Stimulated activated CD8-positive, alpha-beta memory T cell treated with anti-CD3 and anti-CD28 coated beads, Interleukin-12 subunit alpha, Interleukin-12 subunit beta, amount 100 ng/mL, for 1 hour (primary cell): ENCODE measurements at places on chromosomes 12 and 14.
A peak's percentile ranks its signal among the peaks of the same experiment; 100 is the strongest.

DNA sequence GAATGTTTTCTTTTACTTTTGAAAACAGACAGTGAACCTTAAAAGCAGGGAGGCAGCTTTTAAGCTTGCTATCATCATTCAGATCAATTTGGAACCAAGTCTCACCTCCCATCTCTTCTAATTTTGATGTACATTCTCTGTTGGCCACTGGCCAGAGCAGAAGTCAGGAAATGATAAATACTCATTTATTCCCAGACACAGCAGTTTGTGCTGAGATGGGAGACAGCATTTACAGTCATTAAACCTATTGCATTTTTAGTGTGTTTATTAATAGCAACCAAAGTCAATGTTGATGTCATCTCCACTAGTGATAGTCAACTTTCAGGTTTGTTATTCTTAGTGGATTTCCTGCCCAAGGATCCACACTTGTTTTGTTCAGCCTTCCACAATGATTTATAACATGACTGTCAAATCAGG, 320.0 kb upstream of the ATP2B1 start:
- no peak for DNase-seq

DNA sequence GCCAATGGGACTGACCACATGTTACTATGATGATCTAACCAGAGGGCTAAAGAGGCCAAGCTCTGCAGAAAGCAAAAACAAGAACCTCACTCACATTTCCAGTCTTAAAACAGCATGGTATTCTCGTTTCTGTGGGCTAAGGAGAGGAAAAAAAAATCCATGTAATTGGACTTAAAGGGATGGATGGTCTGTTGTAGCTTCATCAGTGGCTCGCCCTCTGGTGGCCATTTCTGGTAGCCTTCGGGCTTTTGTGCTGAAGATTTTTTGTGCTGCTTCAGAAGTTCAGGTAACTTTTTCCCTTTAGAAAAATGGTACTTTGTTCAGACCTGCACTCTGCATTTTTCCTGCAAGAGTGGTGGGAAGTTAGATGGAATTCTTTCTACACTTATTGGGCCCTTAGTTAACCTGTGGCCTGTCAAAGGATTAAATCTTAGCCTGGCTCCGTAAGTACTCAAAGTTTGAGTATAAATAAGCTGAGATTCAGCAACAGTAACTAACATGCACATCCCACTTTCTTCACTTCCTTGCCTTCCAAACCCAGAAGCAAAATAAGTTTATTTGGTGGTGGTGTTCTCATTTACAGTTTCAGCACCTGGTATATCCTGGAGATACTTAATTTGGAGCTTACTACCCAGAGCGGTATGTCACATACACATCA, 22.3 kb downstream of the DCAF4 start:
- peak; percentile 43 for DNase-seq

GRCh38 chr12:120142231-120142877, 25.8 kb upstream of the RAB35 start:
- no peak for DNase-seq

DNA sequence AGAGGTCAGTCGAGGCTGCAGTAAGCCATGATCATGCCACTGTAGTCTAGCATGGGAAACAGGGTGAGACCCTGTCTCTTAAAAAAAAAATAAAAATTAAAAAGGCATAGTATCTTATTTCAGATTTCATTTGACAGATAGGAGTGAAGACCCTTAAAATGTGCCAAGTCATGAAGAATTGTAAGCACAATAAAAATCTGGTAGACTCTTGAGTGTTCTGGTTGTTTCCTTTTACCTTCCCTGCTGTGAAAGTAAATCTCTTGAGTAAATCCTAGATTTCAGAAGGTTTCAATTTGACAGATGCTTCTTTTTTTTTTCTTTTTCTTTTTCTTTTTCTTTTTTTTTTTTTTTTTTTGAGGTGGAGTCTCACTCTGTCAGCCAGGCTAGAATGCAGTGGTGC, 109.0 kb downstream of the ESR2 start:
- DNase-seq: no peak

DNA sequence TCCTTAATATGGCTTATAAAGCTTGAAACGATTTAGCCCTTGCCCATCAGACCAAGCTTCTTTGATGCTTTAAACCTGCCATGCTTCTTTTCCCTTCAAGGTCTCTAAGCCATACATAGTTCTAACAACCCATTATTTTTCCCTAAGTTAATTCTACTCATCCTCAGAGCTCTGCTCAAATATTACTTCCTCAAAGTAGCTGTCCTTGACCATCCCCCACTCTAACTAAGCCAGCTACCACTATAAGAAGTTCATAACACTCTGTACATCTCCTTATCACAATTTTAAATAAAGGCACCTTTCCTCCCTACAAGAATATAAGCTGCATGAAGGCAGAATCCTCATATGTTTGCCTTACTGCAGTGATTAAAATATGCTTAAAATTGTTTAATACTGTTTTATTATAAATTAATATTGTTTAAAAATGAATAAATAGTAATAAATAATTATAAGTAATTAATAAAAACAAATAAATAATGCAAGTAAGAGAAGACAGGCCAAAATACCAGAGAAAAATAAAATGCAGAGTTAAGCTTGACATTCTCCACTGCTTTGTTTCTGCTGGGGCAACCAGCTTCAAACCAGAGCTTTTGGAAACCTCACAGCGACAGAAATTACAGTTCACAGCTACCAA, 76.8 kb downstream of the NUMB start:
- DNase-seq: no peak

GRCh38 chr14:94583557-94583956, 2.3 kb downstream of the SERPINA5 start:
- no peak for DNase-seq

- DNase-seq: no peak
These were observed 192.4 kb upstream of the GZMB start for GRCh38 chr14:24826390-24826789.

GRCh38 chr14:36604757-36605505, 22.5 kb upstream of the NKX2-8 start:
- DNase-seq: no peak

GRCh38 chr12:56197921-56198635, 8.8 kb upstream of the SMARCC2 start:
- DNase-seq: no peak

DNA sequence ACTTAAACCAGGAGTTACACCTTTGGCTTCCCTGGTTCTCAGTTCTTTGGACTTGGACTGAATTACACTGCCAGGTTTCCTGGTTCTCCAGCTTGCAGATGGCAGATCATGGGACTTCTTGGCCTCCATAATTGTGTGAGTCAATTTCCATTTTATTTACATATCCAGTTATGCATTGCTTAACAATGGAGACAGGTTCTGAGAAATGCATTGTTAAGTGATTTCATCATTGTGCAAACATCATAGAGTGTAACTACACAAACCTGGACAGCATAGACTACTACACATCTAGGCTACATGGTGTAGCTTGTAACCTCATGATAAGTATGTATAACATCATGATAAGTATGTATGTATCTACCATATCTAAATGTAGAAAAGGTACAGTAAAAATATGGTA, 276.1 kb upstream of the BTG1 start:
- no peak for DNase-seq

DNA sequence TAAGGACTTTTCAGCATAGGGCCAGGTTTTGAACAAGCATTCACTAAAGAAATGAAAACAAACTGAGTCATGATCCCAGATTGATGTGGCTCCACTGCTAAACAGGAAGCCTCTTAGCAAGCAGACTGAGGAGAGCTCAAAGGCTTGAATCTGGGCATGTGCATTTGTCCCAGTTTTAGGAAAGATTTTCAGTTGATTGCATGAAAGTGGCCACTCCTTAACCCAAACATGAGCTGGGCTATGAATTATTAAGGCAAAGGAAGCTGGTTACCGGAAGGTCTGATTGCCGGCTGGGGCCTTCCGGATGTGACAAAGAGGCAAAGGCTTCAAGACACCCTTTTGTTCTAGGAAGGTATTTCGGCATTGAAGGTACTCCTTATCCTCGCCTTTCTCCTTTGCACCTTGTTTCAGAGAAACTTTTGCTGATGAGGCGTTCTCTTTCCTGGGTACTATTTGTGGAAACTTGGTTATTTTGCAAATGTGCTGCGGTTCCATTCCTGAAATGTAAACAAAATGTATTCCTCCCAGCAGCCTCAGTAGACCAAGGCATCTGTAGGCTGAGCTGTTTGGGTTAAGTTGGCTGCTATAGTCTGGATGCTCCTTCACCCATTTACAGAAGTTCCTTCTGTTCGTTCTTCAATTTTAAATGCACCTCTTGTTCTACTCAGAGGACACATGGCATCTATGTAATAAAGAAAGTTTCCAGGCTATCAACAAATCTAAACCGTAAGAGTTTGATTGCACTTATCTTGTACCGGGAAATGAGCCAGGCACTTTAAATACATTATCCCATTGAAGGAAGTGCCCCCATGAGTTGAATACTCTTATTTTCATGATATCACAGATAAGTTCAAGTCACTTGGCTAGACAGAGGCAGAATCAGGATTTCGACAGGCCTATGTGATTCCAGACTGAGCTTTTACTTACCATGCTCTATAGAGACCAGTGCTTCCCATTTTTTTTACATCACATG, 115.6 kb upstream of the METAP2 start:
- no peak for DNase-seq

DNA sequence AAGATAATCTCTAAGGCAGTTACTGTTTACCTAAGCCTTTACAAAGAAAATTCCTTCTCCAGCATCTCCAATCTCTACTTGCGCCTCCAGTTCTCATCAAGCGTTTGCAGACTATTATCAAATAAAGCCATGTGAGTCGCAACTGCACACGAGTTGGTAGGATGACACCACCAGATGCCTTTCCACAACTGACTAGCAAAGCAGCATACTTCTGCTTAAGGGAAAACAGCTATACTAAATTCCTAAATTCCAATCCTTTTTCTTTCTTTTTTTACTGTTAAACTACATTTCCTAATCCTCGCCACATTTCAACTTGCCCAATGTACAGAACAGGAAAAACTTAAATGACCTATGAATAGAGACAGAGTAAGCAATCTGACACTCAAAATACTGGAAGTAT, 166.7 kb downstream of the ITPR2 start:
- no peak for DNase-seq

GRCh38 chr12:67795236-67795635, 146.7 kb downstream of the DYRK2 start:
- DNase-seq: no peak

DNA sequence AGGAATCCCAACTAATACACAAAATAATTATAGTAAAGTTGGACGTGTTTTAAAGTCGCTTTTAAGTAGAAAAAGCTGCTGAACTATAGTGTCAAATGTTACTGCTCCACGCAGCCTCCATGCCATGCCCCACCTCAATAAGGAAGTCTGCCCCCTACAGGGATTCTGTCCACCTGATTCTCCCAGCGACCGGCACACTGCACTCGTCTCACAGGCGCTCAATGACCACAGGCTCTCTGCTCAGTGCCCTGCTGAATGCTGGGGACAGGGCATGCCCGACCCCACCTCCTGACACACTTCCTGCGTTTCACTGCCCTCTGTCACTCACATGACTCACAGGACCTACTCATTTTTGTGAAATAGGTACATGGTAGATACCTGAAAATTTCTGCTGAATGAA, 48.9 kb downstream of the BDKRB1 start:
- no peak for DNase-seq

GRCh38 chr12:51677284-51677968, 86.4 kb downstream of the SCN8A start:
- no peak for DNase-seq

- DNase-seq: no peak
These were observed 1.3 kb downstream of the LRRK2 start for GRCh38 chr12:40225984-40226602.

DNA sequence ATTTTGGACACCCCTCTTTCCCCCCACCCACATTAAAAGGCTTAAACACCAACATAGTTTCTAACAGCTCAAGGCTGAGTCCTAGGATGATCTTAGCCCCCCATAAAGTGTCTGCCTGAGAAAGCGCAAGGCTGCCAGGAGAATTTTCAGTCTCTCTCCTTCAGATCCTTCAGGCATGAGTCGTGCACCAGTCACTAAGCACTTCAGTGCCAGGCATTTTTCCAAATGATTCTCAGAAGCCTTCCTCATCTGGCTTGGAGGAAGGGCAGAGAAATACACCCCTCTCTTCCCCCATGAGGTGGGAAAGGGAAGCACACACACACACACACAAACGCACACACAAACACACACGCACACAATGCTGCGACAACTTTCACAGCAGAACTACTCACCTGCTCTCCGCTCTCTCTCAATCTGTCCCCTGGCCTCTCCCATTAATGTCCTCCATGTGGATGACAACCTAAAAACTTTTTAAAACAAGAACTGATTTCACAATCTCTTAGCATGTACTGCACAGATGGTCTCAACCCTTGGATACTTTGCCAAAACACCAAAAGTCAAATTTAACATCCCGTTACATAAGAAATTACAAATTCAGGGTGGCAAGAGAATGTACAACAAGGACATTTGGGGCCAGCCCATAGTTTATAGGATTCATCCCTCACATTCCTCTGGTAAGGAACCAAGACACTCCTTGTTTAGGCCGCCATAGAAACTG, 49.8 kb downstream of the CKAP4 start:
- no peak for DNase-seq

DNA sequence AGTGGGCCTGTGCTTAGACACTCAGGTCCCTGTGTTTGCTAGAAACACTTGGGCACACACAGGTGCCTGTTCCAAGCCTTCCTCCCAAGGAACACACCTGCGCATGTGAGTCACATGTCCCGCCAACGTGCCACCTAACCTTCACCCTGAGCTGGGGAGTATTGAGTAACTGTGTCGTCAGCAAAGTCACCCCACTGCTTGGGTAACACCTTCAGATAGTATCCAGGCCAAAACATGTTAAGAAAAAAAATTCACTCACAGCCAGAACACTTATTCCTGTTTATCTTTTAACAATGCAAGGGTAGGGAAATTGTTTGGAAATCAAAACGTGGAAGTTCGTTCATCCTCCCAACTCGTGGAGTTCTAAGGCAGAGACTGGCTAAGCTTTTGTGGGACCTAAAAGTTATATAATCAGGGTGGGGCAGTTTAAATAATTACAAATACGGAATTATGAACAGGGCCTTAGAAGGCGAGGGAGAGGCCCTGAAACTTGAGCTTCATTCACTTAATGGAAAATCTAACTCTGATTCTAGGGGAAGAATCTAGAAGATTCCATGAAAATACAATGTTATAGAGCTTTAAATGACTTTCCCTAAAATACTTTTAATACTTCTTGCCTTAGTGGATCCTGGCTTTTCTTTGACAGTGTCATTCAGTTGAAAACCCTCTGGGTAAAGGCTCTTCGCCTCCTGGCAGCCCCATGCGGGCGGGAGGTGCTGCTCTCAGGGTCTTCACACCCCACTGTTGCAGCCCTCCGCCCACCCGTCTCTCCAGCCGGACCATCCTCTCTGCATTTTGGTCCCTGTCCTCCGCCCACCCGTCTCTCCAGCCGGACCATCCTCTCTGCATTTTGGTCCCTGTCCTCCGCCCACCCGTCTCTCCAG, 30.3 kb upstream of the ADIPOR2 start:
- DNase-seq: peak; percentile 45

GRCh38 chr12:131826097-131826928, 1.9 kb upstream of the MMP17 start:
- no peak for DNase-seq

- no peak for DNase-seq
These were observed 88.8 kb downstream of the SINHCAF start for GRCh38 chr12:31236998-31237637.

- no peak for DNase-seq
These were observed 119.7 kb upstream of the PARP11 start for GRCh38 chr12:3992945-3993344.
